ENCODE measurements at places on chromosomes 3 and 15.

DNA sequence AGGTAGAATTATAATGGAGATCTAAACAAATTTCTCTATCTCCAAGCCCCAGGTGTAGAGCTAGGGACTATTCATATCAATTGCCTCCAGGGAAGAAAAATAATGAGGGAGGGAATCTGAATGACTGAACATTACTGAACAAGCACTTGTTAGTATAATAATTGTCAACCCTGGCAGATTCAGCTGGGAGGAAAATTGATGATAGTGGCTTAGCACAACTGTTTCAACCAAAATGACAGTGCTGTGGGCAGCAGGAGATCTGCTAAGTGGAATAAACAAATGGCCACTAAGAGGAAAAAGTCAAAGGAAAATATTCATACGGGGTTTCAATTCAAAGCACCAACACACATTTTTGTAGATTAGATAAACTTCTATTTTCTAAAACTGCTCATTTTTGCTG is 294.9 kb upstream of the ZNF385D start:
- DNase-seq, result no peak

- no peak for DNase-seq
Observed at GRCh38 chr3:144221761-144222160, 250.1 kb downstream of the DIPK2A start.

- no peak for DNase-seq
Observed at GRCh38 chr15:77596821-77597803, 35.6 kb downstream of the LINGO1 start.

DNA sequence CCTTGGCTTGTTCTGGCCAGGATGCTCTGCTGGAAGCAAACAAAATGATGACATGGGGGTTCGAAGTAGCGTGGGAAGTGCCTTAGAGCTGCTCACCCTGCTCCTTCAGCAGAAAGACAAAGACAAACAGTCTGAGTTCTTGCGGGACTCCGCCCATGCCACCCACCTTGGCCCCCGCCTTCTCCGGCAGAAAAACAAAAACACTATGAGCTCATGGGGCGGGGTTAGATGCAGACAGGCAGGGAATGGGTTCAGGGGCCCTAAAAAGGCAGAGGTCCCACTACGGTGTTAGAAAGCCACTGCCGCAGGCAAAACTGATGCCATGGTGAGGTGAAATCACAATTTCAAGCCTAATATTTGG is 9.7 kb upstream of the NCKIPSD start:
- DNase-seq, result no peak

DNA sequence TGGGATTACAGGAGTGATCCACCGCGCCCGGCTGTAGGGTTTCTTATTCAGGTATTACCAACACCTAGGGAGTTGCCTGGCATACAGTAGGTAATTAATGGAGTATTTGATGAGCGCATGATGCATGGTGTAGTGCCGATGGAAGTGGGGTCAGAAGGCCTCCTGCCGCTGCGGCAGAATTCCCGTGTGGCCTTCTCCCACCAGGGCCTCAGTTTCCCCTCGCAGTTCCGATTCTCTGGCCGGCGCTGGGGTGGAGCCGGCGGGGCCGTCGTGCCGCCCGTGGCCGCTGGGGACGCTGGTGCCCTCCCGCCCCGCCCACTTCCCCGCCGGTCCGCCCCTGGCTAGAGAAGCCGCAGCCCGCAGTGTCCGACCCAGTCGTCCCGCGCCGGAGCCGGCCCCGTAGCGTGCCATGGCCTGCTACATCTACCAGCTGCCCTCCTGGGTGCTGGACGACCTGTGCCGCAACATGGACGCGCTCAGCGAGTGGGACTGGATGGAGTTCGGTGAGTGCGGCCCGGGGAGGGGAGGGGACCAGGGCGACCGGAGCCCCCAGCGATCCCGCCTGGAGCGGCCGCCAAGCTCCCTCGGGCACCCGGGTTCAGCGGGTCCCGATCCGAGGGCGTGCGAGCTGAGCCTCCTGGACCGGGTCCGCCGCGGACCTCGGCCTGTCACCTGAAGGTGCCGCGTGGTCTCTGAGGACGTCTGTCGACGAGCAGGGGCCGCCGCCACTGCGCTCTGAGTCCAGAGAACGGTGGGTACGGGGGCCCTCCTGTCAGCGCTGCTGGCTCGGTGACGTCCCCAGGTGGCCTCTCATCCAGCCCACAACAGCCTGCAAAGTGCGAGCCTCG is at the start of gene IRAK2:
Gene IRAK2, plus strand, starts transcription at position 374 of the 848 bp plus-strand sequence. Its CDS starts 36 bp downstream, at position 410.
- no peak for DNase-seq

DNA sequence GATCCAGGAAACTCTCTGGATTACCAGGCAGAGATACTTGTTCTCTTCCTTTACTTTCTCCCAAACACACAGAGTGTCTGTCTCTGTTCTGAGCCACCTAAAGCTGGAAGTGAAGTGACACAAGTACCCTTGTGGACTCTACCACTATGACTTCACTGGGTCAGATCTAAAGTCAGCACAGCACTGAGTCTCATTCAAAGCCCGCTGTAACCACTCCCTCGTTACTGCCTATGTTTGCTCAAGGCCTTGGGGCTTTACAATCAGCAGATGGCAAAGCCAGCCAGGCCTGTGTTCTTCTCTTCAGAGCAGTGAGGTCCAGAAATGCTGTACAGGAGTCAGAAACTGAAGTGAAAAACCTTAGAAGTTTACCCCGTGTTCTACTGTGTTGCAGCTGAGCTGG is 588.3 kb upstream of the SEMA6D start:
- no peak for DNase-seq

DNA sequence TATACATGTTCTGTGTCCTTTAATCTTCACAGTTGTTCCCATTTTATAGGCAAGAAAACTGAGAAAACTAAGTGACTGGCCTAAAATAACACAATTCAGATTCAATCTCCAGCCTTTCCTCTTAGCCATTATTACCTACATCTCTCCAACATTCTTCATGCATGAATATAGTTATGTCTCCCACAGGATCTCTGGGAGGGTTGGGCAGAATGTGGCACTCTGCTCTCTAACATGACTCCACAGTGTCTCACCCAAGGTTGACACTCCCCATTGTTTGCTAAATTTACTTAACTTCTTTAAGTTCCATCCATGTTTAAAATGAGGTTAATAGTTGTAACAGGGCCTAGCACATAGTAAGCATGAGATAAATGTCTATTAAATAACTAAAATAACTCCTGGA is 276.3 kb downstream of the ERC2 start:
- DNase-seq, result no peak

GRCh38 chr15:29880341-29880740 is 58.1 kb upstream of the TJP1 start:
- no peak for DNase-seq

DNA sequence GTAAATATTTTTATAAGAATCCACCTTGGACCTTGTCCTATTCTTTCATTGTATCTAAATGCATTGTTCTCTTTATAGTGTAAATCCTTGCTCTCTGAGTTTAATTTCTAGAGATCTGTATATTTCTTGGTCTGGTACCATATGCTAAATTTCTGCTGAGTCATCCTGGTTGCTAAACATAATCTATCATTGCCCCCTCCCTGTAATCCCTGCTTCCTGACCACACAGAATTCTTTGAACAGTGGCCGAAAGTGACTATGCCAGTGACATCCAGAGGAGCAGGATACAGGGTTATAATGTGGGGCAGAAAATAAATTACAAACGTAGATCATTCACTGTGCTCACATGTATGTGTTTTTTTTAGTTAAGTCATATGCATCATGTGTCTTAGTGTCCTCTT is 143.1 kb downstream of the DIPK2A start:
- DNase-seq, result no peak

GRCh38 chr3:135018149-135018923 is 223.3 kb downstream of the EPHB1 start:
- DNase-seq, result no peak

DNA sequence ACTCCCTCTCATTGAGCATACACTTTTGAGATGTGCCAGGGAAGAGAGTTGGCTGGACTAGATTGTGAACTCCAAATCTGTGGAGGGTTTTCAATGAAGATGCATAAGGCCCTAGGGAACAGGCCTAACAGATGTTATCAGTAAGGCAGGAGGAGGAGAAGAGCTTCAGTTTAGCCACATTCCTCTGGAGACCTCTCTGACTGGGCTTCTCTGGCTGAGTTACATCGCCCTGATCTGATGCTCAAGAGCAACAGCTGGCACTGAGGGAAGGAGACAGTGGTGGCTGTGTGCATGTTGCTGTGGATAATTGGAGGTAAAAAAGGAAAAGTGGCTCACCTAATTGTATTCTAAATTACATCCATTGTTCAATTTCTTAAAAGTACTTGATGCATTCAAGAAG is 206.4 kb upstream of the CFAP20DC start:
- DNase-seq, result no peak
